ENCODE measurements at places on chromosomes 7 and 10.
A peak's percentile ranks its signal among the peaks of the same experiment; 100 is the strongest.

DNA sequence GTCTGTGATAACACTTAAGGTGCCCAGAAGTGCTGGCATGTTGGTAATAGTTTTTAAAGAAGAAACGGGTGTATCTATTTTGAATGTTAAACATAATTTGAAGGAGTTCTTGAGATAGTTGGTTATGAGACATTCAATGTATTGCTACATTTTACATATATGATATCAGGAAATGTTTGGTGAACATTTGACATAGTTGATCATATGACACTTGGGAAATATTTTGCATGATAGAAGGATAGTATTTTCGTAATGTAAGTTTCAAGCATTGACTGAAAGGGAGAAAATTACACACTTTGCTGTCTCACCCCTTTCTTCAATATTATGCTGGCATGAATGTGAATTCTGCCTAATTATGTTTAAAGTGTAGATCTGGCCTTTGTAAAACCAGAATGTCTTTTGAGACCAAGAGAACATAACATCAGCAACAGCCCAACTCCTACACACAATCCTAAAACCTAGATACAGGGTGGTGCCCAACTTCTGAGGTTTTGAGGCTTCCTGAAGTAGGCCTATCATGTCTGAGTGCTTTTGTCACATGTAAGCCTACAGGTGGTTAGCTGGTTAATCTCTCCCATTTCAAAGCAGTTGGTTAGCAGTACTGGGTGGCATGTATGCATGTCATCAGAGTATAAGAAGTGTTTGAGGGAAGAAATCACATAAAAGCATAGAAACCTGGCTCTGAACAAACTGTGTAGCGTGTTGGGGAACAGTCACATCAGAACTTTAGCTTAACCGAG is 2.1 kb downstream of the ADD3 start:
- DNase-seq: no peak

- DNase-seq: no peak
Measured at GRCh38 chr7:119630406-119630969, 642.5 kb upstream of the KCND2 start.

GRCh38 chr7:129257168-129257567 is 32.3 kb downstream of the AHCYL2 start:
- no peak for DNase-seq

GRCh38 chr7:128167042-128167701 is 73.9 kb upstream of the LEP start:
- DNase-seq: no peak

GRCh38 chr10:35559416-35559815 is 45.7 kb upstream of the GJD4 start:
- DNase-seq: no peak

- DNase-seq: no peak
Measured at GRCh38 chr7:37987732-37988131, 67.3 kb downstream of the EPDR1 start.

DNA sequence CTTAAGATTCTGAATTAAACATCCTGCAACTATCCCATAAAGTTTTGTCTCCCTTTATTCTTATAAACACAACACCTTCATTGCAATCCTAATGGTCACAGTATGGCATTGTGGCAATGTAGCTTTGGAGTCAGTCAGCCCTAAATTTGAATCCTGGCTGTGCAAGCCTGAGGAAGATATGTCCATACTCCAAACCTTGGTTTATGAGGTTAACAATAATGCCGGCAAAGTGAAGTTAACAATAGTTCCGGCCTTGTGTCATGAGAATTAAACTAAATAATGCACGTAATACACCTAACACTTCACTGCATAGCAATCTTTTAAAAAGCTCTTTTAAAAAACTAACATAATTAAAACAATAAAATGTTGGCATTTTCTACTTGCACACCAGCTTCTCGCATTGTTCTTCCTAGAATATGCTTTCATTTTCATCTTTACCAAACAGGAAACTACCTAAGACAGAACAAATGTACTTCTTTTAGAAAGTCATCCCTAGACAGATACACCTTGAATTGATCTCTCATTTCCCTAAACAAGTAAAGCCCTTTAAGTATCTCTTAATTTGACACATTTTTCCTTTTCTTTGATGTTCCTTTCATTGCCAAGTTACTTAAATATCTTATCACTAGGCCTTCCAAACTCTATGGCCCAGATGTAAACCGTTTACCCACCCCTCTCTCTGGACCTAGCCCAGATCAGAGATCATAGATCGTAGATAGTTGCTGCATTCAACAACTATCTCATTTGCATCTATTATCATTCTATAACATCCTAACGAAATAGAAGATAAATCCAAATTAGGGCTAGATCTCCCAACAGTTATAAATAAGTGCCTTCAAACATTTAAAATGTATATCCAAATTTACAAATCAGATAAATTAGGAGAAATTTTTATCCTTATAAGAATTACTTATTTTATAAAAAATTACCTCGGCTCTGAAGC is 66.7 kb downstream of the CREB3L2 start:
- no peak for DNase-seq

GRCh38 chr10:126437635-126438406 is 49.5 kb upstream of the ADAM12 start:
- DNase-seq: no peak

GRCh38 chr7:127252377-127252713 is 396 bp downstream of the GRM8 start:
- no peak for DNase-seq

- no peak for DNase-seq
Measured at GRCh38 chr10:36779238-36779846, 346.1 kb upstream of the ANKRD30A start.

GRCh38 chr7:107700570-107700969 is 39.9 kb downstream of the SLC26A4 start:
- no peak for DNase-seq

GRCh38 chr7:33517191-33517590 is 387.8 kb downstream of the BBS9 start:
- DNase-seq: no peak

- no peak for DNase-seq
Measured at GRCh38 chr10:129954492-129955315, 9.4 kb downstream of the EBF3 start.

GRCh38 chr7:17434841-17435692 is 136.6 kb downstream of the AHR start:
- DNase-seq: no peak

DNA sequence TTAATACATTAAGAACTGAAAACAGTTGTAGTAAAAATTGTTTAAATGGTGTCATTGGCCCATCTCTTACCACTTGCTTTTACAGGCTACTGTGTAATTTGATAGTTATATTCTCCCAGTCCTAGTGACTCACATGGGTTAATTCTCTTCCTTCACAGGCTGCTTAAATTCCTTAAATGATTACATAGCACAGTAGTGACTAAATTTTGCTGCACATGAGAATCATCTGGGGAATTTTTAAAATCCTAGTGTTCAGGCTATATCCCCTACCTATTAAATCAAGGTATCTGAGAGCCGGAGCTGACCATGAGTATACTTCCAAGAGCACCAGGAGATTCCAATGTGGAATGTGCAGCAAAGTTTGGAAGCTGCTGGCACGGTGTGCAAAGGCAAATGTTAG is 45.3 kb upstream of the ZNF800 start:
- DNase-seq: no peak

DNA sequence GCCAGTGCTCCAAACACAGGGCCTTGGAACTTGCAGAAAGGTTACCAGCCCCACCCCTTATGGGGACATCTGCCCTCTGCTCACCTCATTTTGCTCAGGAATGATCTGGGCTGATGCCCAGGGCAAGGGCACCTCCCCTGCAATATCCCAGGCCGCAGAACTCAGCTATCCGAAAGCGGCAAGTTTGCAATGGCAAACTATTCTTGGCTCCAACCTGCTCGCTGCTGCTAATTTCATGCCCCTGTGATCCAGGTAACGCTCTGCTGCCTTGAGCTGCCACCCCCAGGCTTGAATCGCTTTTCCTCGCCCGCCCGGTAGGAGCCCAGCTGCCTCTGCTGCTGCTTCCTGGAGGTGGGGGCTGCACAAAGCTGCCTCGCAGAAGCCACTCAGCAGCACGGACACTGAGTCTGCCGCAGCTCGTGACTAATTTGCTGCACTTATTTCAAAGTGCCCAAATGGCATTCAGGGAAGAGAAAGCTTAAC is 18.2 kb downstream of the SLC29A3 start:
- DNase-seq: no peak

- no peak for DNase-seq
Measured at GRCh38 chr7:52540041-52540440, 495.4 kb upstream of the POM121L12 start.

- peak; percentile 53 for DNase-seq
Measured at GRCh38 chr7:37916017-37916672, 472 bp downstream of the SFRP4 start.

- DNase-seq: no peak
Measured at GRCh38 chr7:107958764-107959526, 44.0 kb downstream of the LAMB1 start.

DNA sequence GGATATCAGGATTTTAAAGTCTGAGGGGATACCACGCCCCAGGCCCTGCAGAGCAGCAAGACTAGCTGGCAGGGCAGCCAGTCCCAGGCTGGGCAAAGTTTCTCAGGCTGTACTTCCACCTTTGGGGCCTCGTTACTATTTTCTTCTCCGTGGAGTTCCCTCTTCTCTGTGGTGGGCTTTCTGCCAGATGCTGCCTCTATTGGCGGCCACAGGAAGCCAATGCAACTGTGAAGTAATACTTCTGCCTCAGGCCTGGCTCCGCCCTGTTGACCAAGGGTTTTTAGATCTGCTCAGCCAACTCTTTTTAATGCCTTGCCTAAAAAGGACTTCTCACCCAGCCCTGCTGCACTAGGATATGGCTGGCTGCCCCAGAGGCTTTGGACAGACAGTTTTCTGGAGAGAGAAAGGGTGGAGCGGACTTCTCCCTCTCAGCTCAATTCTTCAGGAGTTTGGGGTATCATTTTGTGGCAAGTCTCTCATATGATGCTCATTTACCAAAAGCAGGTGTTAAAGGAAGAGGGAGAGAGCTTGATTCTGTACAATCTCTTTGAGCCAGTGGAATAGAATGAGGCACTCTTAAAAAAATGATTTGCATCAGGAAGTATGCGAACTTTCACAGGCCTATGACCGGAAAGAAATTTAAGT is 67.4 kb downstream of the HHEX start:
- no peak for DNase-seq

DNA sequence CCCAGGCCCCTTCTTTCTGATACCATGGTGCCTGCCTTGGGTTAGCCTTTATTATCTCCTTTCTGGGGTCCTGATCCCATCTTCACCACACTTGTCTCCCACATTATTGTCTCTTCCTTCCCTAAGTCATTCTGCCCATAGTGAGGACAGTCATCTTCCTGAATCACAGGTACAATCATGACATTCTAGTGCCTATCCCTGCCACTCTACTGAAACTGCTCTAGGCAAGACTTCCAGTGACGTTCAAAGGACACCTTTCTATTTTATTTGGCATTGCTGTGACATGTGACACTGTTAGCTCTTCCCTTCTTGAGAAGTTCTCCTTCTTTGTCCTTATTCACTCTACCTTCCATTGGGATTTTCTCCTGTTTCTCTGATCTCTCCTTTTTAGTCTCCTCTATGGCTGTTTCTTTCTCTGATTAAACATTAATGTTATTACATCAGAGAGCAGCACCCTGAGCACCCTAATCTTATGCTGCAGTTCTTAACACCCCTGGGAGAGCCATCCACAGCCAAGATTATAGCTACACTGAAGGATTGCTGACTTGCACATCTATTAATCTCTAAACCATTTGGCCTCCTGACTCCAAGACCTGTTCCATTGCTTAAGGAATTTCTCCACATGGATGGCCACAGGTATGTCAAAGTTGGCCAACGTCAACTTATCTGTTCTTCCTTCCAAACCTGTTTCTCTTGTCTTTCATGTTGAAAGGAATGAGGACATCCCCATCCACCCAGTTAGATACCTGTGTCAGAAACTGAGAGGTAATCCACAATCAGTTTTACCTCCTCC is 10.9 kb downstream of the MACC1 start:
- DNase-seq: no peak

- no peak for DNase-seq
Measured at GRCh38 chr10:124267231-124267885, 151.4 kb downstream of the OAT start.
